Fibroblast of skin of left quadriceps (primary cell): ENCODE measurements at places on chromosomes 4 and X.

- DNase-seq, result peak; percentile 20
Observed at GRCh38 chrX:101658661-101659491, 774 bp downstream of the ARMCX2 start.

- no peak for DNase-seq
Observed at GRCh38 chrX:20350596-20350995, 83.9 kb upstream of the RPS6KA3 start.

- no peak for DNase-seq
Observed at GRCh38 chrX:115373308-115373707, 83.8 kb downstream of the LUZP4 start.

- no peak for DNase-seq
Observed at GRCh38 chr4:110876866-110877265, 254.0 kb upstream of the PITX2 start.

DNA sequence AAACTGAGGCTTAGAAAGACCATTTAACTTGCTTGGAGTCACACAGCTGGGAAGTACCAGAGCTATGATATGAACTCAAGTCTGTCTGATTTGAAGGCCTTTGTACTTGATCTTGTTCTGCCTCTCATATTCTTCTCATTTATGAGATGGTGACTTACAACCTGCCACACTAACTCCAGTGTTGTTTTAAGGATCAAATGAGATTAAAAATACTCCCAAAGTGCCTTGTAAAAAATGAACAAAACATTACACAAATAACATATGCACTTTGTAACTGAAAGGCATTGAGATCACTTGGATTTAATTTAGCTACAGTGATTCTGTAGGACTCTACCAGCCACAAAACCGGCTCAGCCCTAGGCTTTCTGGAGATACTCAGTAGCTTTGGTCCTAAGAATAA, 15.6 kb upstream of the MAP7D3 start:
- no peak for DNase-seq
